Left forelimb (tissue), 1 donor: ENCODE measurements at places on chromosomes 2 and 18.

GRCh38 chr2:191545361-191545760 is 132.6 kb upstream of the NABP1 start:
- no peak for DNase-seq

DNA sequence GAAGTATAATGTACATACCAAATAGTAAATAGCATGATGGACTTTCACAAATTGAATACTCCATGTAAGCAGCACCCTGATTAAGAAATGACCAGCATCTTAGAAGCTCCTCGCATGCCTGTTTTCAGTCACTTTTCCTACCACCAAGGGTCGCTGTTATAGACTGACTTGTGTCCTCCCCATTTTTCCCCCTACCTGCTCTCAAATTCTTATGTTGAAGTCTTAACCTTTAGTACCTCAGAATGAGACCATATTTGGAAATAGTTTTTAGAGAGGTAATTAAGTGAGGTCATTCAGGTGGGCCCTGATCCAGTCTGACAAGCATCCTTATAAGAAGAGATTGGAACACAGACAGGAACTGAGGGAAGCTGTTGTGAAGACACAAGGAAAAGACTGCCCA is 125.9 kb downstream of the LYPD6 start:
- no peak for DNase-seq

GRCh38 chr2:8841932-8842331 is 4.5 kb upstream of the KIDINS220 start:
- no peak for DNase-seq

DNA sequence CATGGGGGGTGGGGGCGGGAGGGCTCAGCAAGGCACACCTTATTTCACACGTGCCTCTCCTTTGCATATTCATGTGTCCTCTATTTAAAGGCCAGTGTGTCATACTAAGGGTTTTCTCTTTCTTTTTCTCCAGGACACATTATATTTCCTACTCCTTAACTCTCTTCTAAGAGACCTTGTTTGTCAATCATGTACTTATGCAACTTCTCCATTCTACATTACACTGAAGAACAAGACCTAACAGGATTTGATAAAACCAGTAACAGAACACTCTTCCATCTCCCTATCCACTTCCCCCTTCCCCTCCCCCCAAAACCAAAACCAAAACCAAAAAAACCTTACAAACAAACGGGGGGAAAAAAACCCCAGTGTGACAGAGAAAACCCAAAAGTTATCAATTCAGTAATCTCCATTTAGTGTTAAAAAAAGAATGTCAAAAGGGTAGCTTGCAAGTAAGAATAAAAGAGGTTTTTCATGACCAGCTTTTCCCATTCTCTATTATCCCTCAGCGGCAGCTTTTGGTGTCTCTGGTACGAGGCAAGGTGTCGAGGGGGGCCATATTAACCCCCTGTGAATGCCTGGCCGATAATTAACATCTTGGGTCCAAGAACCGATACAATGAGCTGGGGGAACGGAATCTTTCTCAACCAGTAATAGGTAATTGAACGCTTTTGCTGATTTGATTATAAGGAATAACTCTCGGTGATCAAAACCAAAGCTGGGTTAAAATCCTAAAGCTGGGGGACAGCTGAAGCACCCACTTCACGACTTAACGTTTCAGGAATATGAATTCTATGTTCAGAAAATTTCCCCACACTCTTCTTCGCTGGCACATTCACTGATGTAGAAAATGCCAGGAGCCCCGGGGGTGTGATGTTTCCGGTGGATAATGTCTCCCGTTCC is 191.0 kb upstream of the TCF4 start:
- DNase-seq, result no peak

DNA sequence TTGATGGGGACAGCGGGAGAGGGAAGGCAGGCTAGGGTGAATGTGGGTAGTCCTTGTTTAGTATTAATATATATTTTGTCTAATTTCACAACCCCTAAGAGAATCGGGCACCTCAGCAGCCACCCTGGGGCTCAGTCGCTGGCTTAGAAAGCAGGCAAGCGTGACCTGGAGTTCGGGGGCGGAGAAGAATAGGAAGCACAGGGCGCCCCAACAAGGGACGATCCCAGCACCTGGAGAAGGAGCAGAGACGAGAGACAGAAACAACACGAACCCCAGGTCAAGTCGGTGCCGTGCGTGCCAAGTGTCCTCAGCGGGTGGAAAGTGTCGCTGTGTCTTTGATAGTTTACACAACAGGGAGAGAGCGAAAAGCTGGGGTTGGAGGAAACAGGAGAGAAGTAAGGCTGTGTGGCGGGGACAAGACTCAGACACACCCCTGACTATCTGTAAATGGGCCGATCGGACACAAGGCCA is 95.4 kb downstream of the NFATC1 start:
- DNase-seq, result no peak

GRCh38 chr18:61549416-61549815 is 216.2 kb downstream of the CDH20 start:
- no peak for DNase-seq

DNA sequence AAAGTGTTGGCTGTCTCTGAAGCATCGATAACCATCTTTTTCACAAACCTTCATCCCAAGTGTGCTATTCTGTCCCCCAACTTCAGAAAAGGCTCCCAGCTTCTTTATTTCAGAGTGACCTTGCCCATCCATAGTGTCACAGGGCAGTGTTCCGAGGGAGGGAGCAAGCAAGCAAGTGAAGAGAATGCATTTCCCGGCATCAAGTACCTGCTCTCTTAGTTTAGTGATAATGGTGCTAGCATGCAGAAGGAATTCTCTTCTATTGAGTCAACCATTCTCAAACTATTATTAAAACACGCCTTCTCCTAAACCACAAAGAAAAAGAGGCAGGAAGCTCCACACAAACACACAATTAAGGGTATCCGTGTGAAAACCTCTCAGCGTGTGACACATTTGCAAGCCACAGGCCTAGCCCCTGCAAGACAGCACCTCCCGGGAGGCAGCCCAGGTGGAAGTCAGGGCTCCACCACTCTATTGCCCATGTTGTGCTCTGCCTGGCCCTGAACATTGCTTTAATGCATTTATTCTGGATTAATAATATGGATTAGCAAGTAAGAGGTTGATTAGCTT is 504.9 kb downstream of the GALR1 start:
- no peak for DNase-seq

- no peak for DNase-seq
Observed at GRCh38 chr2:44388877-44389276, 27.1 kb downstream of the CAMKMT start.

DNA sequence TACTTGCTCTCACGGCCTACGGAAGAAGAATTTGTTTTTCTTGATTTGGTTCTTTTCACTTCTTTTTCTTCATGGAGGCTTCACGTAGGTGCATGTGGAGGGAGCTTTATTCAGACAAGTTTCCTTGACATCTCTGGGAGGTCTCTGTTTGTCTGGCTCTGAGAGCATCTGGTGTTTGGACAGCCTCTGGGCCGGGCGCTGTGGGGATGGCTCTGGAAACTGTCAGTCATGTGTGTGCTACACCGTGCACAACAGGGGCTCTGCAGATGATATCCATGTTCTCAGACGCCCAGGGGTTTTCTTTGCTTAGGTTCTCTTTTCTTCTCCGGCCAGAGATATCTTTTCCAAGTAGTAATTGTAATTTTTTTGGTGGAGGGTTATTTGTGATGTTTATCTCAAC is 130.7 kb downstream of the SH3RF3 start:
- no peak for DNase-seq

DNA sequence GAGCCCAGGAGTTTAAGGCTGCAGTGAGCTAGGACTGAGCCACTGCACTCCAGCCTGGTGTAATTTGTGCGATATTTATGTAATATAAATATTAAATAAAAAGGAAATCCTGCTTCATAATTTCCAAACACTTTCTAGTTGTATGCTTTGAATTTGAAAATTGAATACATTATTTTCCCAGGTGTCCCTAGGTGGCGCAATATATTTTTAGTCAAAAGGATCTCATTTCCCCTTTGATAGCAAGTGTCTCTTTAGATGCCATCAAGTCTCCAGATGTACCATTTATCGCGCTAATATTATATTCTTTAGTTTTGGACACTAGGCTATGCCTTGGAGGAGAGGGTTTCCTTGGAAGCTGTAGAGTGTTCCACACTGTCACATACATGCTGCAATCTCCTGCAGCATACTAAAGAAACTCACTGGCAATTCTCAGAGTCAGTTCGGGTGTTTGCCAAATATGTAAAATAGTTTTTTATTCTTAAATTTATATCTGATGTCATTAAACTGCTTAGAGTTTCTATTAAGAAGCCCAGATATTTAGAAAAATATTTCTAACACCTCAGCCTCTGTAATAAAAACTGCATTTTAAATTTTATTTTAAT is 5.6 kb upstream of the WDR7 start:
- DNase-seq, result no peak

DNA sequence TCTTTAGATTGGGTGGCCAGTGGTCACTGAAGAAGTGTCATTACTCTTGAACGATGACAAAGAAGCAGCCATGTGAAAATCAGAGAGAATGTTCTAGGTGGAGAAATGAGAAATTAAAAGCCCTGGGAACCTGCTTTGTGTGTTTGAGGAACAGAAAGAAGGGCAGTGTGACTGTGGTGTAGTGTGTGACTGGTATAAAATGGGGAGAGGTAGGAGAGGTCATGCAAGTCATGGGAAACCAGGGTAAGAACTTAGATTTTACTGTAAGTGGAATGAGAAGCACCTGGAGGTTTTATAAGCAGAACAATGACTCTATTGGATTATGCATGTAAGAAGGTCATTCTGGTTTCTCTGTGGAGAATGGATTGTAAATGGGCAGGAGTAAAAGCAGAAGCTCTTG is 12.2 kb downstream of the ICOS start:
- DNase-seq, result no peak

DNA sequence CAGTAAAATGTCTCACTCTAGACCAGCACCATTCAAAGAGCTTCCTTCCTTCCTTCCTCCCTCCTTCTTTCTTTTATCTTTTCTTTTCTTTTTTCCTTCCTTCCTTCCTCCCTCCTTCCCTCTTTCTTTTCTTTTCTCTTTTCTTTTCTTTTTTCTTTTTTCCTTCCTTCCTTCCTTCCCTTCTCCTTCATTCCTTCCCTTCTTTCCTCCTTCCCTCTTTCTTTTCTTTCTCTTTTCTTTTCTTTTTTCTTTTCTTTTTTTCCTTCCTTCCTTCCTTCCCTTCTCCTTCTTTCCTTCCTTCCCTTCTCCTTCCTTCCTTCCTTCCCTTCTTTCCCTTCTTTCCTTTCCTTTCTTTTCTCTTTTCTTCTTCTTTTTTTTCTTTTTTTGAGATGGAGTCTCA is 985.1 kb downstream of the DSC3 start:
- DNase-seq, result no peak

DNA sequence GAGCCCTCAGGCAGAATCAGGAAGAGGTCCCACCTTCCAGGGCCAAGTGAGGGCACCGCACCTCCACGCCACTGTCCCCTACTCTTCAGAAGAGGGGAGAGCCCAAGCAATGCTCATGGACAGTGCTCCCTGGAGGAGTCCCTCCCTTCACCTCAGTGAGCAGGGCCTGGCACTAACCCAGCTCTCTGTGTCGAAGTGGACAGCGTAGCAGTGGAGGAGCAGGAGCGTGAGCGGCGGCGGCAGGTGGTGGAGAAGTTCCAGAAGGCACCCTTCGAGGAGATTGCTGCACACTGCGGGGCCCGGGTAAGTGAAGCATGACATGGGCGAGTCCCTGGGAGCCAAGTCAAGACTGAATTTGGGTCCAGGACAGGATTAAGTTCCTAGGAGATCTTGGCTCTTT is 16.7 kb downstream of the POMC start:
- DNase-seq, result no peak

GRCh38 chr18:7755753-7756475 is 188.8 kb downstream of the PTPRM start:
- DNase-seq, result no peak

GRCh38 chr2:170221317-170222288 is 43.7 kb downstream of the MYO3B start:
- no peak for DNase-seq

GRCh38 chr2:239312741-239313667 is 87.8 kb downstream of the HDAC4 start:
- peak; percentile 69 for DNase-seq

GRCh38 chr18:34817636-34818035 is 107.5 kb downstream of the DTNA start:
- no peak for DNase-seq

GRCh38 chr2:95382686-95383634 is 19.5 kb upstream of the FAHD2A start:
- peak; percentile 41 for DNase-seq

DNA sequence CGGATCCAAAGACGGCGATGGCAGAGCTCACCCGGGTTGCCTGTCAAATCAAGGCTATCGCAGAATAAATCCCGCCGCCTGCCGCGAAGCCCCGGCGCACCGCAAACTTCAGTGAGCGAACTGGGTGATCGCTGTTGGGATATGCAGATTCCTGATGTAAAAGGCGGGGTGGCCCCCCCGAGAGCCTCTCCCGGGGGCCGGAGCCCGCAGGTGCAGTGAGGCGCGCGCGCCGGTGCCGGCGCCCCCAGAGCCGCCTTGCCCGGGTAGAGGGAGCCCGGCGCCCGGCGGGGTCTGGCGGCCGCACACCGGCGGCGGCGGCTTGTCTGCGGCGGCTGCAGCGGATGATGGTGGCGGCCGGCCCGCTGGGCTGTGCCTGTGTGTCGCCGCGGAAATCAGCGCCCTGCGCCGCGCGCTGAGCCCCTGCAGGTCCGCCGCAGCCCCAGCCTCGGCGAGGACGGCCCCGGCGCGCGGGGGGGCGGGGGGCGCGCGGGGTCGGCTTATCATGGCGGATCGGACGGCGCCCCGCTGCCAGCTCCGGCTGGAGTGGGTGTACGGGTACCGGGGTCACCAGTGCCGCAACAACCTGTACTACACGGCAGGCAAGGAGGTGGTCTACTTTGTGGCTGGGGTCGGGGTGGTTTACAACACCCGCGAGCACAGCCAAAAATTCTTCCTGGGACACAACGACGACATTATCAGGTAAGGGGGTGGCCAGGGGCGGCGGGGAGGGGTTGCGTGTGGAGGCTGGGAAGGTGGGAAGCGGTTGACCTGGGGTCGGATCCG is 1.3 kb downstream of the EML6 start:
- no peak for DNase-seq

GRCh38 chr18:51953521-51953920 is 386.5 kb upstream of the DCC start:
- no peak for DNase-seq

- DNase-seq, result peak; percentile 60
Observed at GRCh38 chr18:79569720-79570119, 109.9 kb upstream of the CTDP1 start.

- DNase-seq, result no peak
Observed at GRCh38 chr2:165718610-165719210, 75.3 kb downstream of the GALNT3 start.
